ENCODE measurements at places on chromosomes 11 and 22. TPM values are rescaled to one million over a fixed set of nuclear protein-coding genes. Genes with fewer than 3 reads are reported as not detected.
A peak's percentile ranks its signal among the peaks of the same experiment; 100 is the strongest.

Gene LGALS12
- total RNA-seq, result 0.67 TPM

DNA sequence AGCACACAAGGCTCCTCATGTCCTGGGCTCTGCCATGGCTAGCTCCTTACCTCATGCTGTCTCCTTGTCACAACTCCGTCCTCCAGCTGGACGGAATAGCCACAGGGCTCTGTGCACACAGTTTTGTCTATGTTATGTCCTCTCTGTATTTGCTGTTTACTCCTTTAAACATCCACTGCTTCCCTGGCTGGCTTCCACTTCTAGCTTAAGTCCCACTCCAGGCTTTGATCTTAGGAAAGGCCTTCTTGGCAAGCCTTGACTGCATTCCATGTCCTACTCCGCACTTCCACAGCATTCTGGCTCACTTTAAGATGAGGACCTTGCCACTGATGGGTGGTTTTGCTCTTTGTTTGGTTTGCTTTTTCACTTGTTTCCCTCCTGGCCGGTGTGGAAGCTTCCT is 22.9 kb upstream of the ROBO3 start:
- peaks cover 8% of the 10 kb centered on the region for H3K4me1 ChIP-seq
- H3K27me3 ChIP-seq, result peaks cover 31% of the 10 kb centered on the region
- no peak for DNase-seq
- peak overlapping the region; percentile 5 for H3K4me3 ChIP-seq
- no peak overlapping the region for H3K27ac ChIP-seq

- H3K4me3 ChIP-seq, result no peak overlapping the region
- H3K4me1 ChIP-seq, result peaks cover 8% of the 10 kb centered on the region
- DNase-seq, result no peak
- peaks cover 7% of the 10 kb centered on the region for H3K36me3 ChIP-seq
- H3K27ac ChIP-seq, result no peak overlapping the region
- peaks cover 14% of the 10 kb centered on the region for H3K27me3 ChIP-seq
These were observed 7.8 kb downstream of the MYEOV start for GRCh38 chr11:69301455-69302401.

GRCh38 chr11:45885274-45885920 is at the start of gene MAPK8IP1:
Gene MAPK8IP1, plus strand, starts transcription at chr11:45885651. Its CDS starts 170 bp downstream, at chr11:45885821.
- DNase-seq, result peak; percentile 66
- H3K27ac ChIP-seq, result peak within 1 kb of the TSS; percentile 21
- H3K27me3 ChIP-seq, result peaks cover 18% of the 10 kb centered on the region
- H3K36me3 ChIP-seq, result peaks cover 13% of the 10 kb centered on the region
- peak within 1 kb of the TSS; percentile 80 for H3K4me3 ChIP-seq

Gene MPPED2
- total RNA-seq, result 50.2 TPM

DNA sequence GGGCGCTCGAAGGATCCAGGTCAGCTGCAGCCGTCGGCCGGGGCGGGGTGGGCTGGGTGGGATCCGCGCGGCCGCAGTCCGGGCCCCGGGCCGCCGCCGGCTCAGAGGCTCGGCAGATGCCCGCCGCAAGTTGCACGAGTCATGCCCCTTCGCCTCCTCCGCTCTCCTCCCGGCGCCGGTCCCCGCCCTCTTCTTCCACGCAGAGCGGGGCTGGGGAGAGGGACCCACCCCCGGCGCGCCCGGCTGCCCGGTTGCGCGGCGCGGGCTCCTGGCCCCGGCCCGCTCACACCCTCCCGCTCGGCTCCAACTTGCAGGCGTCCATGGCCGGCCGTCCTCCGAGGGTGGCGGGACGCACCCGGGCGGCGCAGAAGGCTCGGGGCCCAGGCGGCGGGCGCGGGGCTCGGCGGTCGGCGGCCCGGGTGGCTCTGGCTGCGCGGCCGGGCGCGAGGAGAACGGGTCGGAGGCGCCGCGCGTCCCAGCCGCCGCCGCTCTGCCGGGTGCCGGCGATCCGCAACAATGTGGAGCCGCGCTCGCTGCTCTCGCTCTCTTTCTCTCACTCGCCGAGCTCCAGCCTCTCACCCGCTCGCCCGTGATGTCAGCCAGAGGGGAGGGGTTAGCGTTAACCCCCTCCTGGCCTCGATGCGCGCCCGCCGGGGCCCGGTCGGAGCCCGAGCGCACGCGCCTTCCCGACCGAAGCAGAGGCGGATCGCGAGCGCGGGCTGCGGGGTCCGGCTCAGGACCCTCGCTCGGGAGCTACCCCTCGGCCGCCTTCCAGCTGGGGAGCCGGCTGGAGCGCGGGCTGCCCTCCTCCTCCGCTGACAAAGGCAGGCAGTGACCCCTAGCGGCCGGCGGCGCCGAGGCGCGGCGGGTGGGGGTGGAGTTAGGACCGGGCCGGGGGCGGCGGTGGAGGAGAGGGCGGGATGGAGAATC is at the start of gene NECTIN1:
Gene NECTIN1, minus strand, starts transcription at position 550 of the 930 bp plus-strand sequence. CDS start 647 bp downstream, outside the sequence.
- H3K36me3 ChIP-seq, result no peaks in the 10 kb centered on the region
- H3K27me3 ChIP-seq, result peaks cover 4% of the 10 kb centered on the region
- peak within 1 kb of the TSS; percentile 96 for H3K4me3 ChIP-seq

- H3K4me1 ChIP-seq, result peaks cover 9% of the 10 kb centered on the region
- no peaks in the 10 kb centered on the region for H3K36me3 ChIP-seq
- H3K27me3 ChIP-seq, result no peaks in the 10 kb centered on the region
- peak; percentile 14 for DNase-seq
- H3K27ac ChIP-seq, result peak overlapping the region; percentile 84
These were observed 10.5 kb downstream of the EMSY start for GRCh38 chr11:76455331-76455730.

DNA sequence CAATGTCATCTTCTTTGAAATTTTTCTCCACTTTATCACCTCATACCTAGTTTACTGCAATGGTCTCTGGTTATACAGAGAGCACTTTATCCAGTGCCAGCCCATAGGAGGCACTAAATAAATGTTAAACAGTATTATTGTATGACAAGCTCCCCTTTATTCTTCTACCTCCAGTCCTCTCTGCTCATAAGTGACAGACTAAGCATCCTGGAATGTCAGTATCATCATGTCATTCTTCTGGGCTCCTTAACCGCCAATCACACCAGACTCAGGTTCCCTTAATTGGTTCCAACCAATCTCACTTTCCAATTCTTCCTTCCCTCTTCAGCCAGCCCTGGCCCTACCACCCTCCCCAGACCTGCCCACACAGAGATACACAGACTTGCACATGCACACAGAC is 93.1 kb downstream of the RPL27A start:
- H3K27me3 ChIP-seq, result no peaks in the 10 kb centered on the region
- H3K36me3 ChIP-seq, result no peaks in the 10 kb centered on the region
- no peak for DNase-seq
- H3K4me1 ChIP-seq, result peaks cover 13% of the 10 kb centered on the region
- peak overlapping the region; percentile 21 for H3K4me3 ChIP-seq
- H3K27ac ChIP-seq, result no peak overlapping the region

DNA sequence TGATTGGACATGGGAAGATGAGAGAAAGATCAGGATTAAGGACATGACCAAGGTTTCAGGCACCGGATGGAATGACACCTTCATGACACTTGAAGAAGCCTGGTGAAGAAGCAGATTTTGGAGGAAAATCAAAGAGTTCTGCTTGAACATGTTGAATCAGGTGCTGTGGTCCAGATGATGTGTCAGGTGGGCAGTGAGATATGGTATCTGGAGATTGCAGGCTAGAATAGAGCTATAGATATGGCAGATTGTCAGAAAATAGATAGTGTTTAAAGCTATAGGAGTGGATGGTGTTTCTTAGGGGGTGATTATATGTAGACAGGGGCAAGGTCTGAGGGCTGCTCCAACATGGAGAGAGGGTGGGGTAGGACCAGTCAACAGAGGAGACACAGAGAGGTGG is 40.2 kb downstream of the PANX1 start:
- H3K4me1 ChIP-seq, result no peaks in the 10 kb centered on the region
- no peaks in the 10 kb centered on the region for H3K36me3 ChIP-seq
- peaks cover 1% of the 10 kb centered on the region for H3K27me3 ChIP-seq
- DNase-seq, result no peak

DNA sequence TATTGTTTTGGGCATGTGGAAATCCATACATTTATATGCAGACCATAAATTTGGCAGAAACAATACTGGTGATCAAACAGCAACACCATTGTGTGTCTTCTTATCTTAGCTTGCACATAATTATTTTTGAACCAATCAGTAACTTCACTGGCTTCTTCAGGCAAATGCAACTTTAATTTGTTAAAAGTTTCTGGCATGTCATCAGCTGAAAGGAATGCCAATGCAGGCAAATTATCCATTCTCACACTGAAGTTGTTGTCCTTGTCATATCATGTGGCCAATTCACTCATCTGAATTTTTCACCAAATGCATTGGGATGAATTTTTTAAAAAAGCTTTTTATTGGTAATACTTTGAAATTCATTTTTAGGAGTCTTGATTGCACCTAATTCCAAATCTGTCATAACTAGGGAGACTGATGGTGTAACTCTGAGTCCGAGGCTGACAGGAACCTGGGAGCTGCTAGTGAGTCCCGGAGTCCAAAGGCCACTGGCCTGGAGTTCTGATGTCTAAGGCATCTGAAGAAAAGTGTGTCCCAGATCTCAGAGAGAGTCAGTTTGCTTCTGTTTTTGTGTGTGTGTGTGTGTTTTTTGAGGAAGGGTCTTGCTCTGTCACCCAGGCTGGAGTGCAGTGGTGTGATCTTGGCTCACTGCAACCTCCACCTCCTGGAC is 17.4 kb upstream of the OR10V1 start:
- H3K4me1 ChIP-seq, result no peaks in the 10 kb centered on the region
- no peak overlapping the region for H3K27ac ChIP-seq
- DNase-seq, result no peak
- H3K36me3 ChIP-seq, result no peaks in the 10 kb centered on the region
- no peak overlapping the region for H3K4me3 ChIP-seq

Gene PRDX5
- total RNA-seq, result 264 TPM

Gene LARGE1
- total RNA-seq, result 25.4 TPM

Gene APOA4
- total RNA-seq, result not detected

Gene NPAS4
- not detected for total RNA-seq

- H3K27ac ChIP-seq, result no peak overlapping the region
- peaks cover 3% of the 10 kb centered on the region for H3K27me3 ChIP-seq
- H3K4me1 ChIP-seq, result peaks cover 21% of the 10 kb centered on the region
These were observed 83.1 kb upstream of the MTNR1B start for GRCh38 chr11:92886243-92886905.

Gene CCDC81
- total RNA-seq, result 0.33 TPM

GRCh38 chr11:79026803-79027445 is 413.9 kb downstream of the TENM4 start:
- H3K4me3 ChIP-seq, result no peak overlapping the region
- H3K36me3 ChIP-seq, result no peaks in the 10 kb centered on the region
- no peak overlapping the region for H3K27ac ChIP-seq

GRCh38 chr22:47367993-47368945 is 605.8 kb downstream of the TBC1D22A start:
- H3K4me3 ChIP-seq, result no peak overlapping the region
- H3K4me1 ChIP-seq, result peaks cover 2% of the 10 kb centered on the region
- peaks cover 23% of the 10 kb centered on the region for H3K36me3 ChIP-seq

Gene RNF141
- total RNA-seq, result 32.8 TPM

Gene TIMP3
- total RNA-seq, result 73.5 TPM

DNA sequence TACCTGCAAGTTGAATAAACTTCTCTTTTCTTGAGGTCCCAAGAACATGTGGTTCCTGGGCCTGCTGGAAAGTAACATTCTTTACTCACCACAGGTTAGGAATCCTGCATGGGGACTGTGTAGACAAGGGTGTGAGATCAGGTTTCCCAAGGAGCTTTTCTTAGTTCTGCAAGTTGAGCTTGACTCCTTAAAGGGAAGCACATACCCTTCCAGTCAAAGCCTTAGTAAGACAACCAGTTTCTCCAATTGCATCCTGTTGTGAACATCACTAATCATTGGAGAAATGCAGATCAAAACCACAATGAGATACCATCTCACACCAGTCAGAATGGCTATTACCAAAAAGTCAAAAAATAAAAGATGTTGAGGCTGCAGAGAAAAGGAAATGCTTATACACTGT is 48.3 kb upstream of the PAK1 start:
- DNase-seq, result no peak
- H3K36me3 ChIP-seq, result no peaks in the 10 kb centered on the region
- H3K4me1 ChIP-seq, result peaks cover 7% of the 10 kb centered on the region
- H3K4me3 ChIP-seq, result no peak overlapping the region

DNA sequence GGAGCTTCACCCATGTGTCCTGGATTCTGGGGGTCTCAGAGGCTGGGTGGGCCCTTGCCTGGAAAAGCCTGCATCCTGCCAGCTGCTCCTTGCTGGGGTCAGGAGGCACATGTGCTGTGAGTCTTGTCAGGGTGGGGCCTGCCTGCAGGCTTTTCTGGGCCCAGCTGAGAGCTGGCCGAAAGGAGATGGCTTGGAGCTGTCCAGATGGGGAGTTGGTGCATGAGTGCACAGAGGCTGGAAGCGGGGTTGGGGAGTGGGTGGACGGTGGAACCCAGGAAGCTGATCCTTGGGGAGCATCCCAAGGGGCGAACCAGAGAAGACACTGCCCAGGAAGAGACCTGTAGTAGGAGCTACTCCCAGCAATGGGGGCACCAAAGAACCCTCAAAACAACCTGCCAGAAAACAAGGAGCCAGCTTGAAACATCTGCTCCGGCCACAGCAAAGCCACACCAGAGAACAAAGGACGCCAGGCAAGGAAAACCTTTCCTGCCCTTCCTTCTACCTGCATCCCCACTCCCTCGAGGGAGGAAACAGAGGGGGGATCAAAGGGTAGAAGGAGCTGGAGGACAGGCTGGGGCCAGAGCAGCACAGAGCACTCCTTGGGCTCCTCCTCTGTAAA is 8.2 kb upstream of the KCTD17 start:
- no peaks in the 10 kb centered on the region for H3K36me3 ChIP-seq
- H3K27ac ChIP-seq, result no peak overlapping the region
- H3K4me1 ChIP-seq, result peaks cover 28% of the 10 kb centered on the region
- no peak for DNase-seq
- H3K4me3 ChIP-seq, result no peak overlapping the region

Gene FAR1
- 77.8 TPM for total RNA-seq

Gene PGA5
- 1.2 TPM for total RNA-seq

Gene OR8I2
- total RNA-seq, result not detected

Gene OR5M3
- not detected for total RNA-seq

Gene TCN1
- not detected for total RNA-seq

GRCh38 chr11:9155930-9156329 is 64.5 kb upstream of the SCUBE2 start:
- H3K27ac ChIP-seq, result no peak overlapping the region
- no peak for DNase-seq
- peaks cover 13% of the 10 kb centered on the region for H3K4me1 ChIP-seq
- no peak overlapping the region for H3K4me3 ChIP-seq
- peaks cover 15% of the 10 kb centered on the region for H3K36me3 ChIP-seq
- no peaks in the 10 kb centered on the region for H3K27me3 ChIP-seq

DNA sequence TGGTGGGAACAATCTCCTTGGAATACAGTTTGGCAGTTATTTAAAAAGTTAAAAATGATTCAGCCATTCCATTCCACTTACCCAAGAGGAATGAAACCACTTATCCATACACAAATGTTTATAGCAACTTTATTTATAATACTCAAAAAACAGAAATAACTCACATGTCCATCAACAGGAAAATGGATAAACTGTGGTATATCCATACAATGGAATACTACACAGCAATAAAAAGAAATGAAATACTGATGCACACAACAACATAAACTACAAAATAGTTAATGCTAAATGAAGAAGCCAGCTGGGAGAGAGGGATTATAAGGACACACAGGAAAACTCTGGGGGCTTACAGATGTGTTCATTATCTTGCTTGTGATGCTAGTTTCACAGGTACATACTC is 64.7 kb downstream of the FCHSD2 start:
- peaks cover 2% of the 10 kb centered on the region for H3K27me3 ChIP-seq
- peaks cover 9% of the 10 kb centered on the region for H3K4me1 ChIP-seq
- no peak for DNase-seq
- H3K27ac ChIP-seq, result no peak overlapping the region
- peaks cover 24% of the 10 kb centered on the region for H3K36me3 ChIP-seq
- peak overlapping the region; percentile 74 for H3K4me3 ChIP-seq

- H3K4me3 ChIP-seq, result no peak overlapping the region
- no peaks in the 10 kb centered on the region for H3K36me3 ChIP-seq
- H3K4me1 ChIP-seq, result peaks cover 2% of the 10 kb centered on the region
- H3K27ac ChIP-seq, result no peak overlapping the region
These were observed 11.6 kb upstream of the OLFML1 start for GRCh38 chr11:7473717-7474116.
